Spinal cord (tissue), 10 donors: ENCODE measurements at places on chromosomes 3 and 15. TPM values are rescaled to one million over a fixed set of nuclear protein-coding genes. Genes with fewer than 3 reads are reported as not detected.

GRM2 gene
- total RNA-seq = 1.3 TPM

SEMA3F gene
- total RNA-seq = 9.1 TPM

ZBTB38 gene
- total RNA-seq = 118 TPM

NCEH1 gene
- 4.0 TPM for total RNA-seq

SI gene
- total RNA-seq = not detected

GPR171 gene
- total RNA-seq = 0.11 TPM

- H3K4me1 ChIP-seq = peaks cover 10% of the 10 kb centered on the region
- H3K4me3 ChIP-seq = no peak overlapping the region
- no peaks in the 10 kb centered on the region for H3K36me3 ChIP-seq
- no peak overlapping the region for H3K27ac ChIP-seq
- H3K27me3 ChIP-seq = no peaks in the 10 kb centered on the region
- no peak for DNase-seq
These were observed 86.6 kb downstream of the CHRD start for GRCh38 chr3:184466413-184466960.

DNA sequence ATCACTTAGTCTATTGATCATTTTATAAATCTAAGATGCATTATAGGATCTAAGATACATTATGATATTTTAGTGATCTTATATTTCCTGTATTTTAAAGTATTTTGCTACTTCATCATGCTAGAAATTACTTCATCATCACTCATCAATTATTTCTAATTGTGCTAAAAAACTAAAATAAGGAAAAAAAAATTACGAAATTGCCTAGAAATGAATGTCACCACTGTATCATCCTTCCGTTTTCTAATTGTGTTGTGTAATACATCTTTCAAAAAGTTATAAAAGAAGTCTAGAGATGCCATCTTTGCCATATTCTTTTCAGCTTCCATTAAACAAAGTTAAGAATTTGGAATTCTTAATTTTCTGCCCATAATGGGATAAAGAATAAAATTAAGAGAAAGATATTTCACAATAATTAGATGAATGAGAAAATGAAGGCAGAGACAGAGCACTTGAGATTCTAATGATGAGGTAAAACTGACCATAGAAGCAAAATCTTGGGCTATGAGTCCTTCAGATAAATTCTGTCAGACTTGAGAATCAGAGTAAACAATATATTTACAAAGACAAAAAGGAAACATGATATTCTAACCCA is 48.8 kb downstream of the ALDH1A2 start:
- no peak overlapping the region for H3K4me3 ChIP-seq
- DNase-seq = no peak
- no peak overlapping the region for H3K27ac ChIP-seq
- no peaks in the 10 kb centered on the region for H3K36me3 ChIP-seq
- H3K4me1 ChIP-seq = no peaks in the 10 kb centered on the region

GRCh38 chr3:44865272-44866035 is 3.7 kb downstream of the TMEM42 start:
- H3K4me1 ChIP-seq = peaks cover 11% of the 10 kb centered on the region
- H3K27ac ChIP-seq = no peak overlapping the region
- H3K4me3 ChIP-seq = no peak overlapping the region

DNA sequence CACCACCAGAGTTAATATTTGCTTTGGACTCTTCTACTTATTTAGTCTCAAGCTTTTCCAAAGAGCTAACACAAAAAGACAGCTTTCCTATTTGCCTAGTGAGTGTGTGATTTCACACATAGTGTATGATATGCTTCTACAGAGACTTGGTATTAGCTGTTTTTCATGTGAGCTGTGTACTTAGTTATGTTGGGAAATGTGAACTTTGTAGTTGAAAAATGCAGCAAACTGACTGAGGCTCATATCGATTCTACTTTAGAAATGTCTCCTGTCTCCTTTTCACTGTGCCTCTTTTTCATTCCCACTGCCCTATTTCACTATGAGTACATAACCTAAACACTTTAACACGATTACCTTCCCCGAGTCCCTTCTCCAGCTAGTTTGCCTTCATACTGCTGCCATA is 136.5 kb downstream of the ALCAM start:
- DNase-seq = no peak
- no peaks in the 10 kb centered on the region for H3K36me3 ChIP-seq
- peaks cover 11% of the 10 kb centered on the region for H3K4me1 ChIP-seq
- no peak overlapping the region for H3K4me3 ChIP-seq
- H3K27ac ChIP-seq = no peak overlapping the region

DNA sequence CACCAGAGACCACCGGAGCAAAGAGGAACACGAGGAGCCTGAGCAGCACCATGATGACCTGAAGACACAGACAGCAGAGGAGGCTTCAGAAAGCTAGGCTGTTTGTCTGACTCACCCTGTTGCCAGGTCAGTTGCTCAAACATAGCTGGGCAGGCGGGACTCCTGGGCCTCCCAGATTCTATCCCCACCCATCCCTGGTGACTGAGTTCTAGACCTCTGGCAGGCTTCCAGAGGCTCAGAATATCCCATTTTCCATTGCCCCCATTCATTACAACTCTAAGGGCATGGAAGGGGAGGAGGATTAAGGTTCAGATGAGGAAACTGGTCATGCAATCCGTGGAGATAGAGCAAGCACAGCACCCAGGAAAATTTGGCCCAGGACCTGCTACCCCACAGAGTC is at the start of gene CDHR4:
Gene CDHR4, minus strand, starts transcription at position 113 of the 400 bp plus-strand sequence. Its CDS starts 61 bp downstream, at position 52.
- H3K36me3 ChIP-seq = peaks cover 8% of the 10 kb centered on the region
- no peaks in the 10 kb centered on the region for H3K27me3 ChIP-seq
- no peak within 1 kb of the TSS for H3K27ac ChIP-seq
- H3K4me1 ChIP-seq = peaks cover 22% of the 10 kb centered on the region
- no peak for DNase-seq

GRCh38 chr15:95758451-95758850 is 572.0 kb upstream of the NR2F2 start:
- DNase-seq = no peak
- no peak overlapping the region for H3K27ac ChIP-seq
- H3K27me3 ChIP-seq = no peaks in the 10 kb centered on the region

DNA sequence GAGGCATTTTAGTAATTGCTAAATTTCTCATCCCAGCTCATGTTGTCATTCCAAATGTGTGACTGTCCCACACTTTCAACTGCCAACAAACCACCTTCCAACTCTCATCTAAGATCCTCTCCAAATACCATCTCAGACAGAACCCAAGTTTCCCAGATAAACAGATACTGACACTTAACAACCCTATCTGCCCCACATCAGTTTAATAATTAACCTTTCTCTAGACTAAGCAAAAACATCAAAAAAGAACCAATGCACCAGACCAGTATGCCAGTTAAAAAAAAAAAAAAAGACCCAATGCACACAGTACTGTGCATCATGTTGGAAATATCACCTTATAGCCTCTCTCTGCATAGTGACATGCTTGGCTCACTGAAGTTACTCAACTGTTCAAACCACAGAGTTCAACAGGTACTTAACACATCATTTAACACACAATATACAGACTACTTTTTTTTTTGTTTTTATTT is 5.5 kb downstream of the SFMBT1 start:
- no peaks in the 10 kb centered on the region for H3K27me3 ChIP-seq
- H3K4me1 ChIP-seq = no peaks in the 10 kb centered on the region
- no peaks in the 10 kb centered on the region for H3K36me3 ChIP-seq
- no peak overlapping the region for H3K4me3 ChIP-seq

- DNase-seq = no peak
- no peaks in the 10 kb centered on the region for H3K27me3 ChIP-seq
- H3K27ac ChIP-seq = no peak overlapping the region
These were observed 97.2 kb upstream of the FLNB start for GRCh38 chr3:57910990-57911389.

DNA sequence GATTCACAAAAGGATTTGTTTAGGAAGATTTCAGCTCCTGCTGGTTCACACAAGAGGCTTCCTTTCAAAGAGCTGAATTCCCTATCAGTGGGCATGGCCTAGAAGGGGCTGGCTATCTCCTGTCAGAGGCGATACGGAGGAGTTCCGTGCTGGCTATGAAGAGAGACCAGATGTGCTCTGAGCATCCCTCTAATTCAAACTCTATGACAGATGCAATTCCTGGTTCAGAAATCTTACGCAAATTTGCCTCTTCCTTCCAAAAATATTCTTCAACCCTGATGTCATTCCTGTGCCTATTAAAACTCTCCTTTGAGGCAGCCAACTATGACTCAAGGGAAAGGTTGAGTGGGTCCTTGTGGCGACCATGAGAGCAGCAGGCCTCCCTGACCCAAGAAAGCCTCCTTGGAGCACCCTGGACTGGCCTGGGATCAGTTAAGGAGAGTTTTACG is 139.3 kb upstream of the HES1 start:
- no peak overlapping the region for H3K4me3 ChIP-seq
- peaks cover 3% of the 10 kb centered on the region for H3K4me1 ChIP-seq
- H3K36me3 ChIP-seq = no peaks in the 10 kb centered on the region
- DNase-seq = no peak
- no peak overlapping the region for H3K27ac ChIP-seq
- H3K27me3 ChIP-seq = peaks cover 2% of the 10 kb centered on the region

- H3K36me3 ChIP-seq = no peaks in the 10 kb centered on the region
- no peak overlapping the region for H3K4me3 ChIP-seq
- no peak for DNase-seq
- no peaks in the 10 kb centered on the region for H3K27me3 ChIP-seq
- H3K4me1 ChIP-seq = no peaks in the 10 kb centered on the region
These were observed 25.7 kb upstream of the GSK3B start for GRCh38 chr3:120119846-120120510.

- H3K4me3 ChIP-seq = no peak overlapping the region
- H3K36me3 ChIP-seq = no peaks in the 10 kb centered on the region
- no peaks in the 10 kb centered on the region for H3K4me1 ChIP-seq
- H3K27me3 ChIP-seq = no peaks in the 10 kb centered on the region
- H3K27ac ChIP-seq = no peak overlapping the region
- DNase-seq = no peak
These were observed 62.1 kb upstream of the XCR1 start for GRCh38 chr3:46089237-46090011.

GRCh38 chr3:44989636-44990373 is 13.8 kb downstream of the EXOSC7 start:
- H3K27me3 ChIP-seq = no peaks in the 10 kb centered on the region
- peaks cover 20% of the 10 kb centered on the region for H3K36me3 ChIP-seq
- no peak for DNase-seq
- peaks cover 9% of the 10 kb centered on the region for H3K4me1 ChIP-seq

GRCh38 chr3:3578718-3579117 is 220.5 kb upstream of the LRRN1 start:
- no peak for DNase-seq
- H3K27ac ChIP-seq = no peak overlapping the region
- no peak overlapping the region for H3K4me3 ChIP-seq
- no peaks in the 10 kb centered on the region for H3K4me1 ChIP-seq

DNA sequence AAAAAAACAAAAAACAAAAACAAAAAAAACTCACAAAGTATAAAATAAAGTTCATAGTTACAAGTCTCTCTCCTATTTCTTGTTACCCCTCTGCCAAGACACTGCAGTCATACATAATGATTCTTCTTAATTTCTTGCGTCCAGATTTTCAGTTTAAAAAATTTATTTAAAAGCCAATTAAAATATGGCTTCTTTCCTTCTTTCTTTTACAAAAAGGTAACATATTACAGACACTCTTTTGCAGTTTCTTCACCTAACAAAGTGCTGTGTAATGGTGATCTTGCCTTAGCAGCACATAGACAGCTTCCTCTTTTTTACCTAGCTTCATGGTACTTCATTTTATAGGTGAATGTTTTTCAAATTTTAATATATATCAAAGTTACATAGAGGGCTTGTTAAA is 136.1 kb upstream of the SGO1 start:
- no peak overlapping the region for H3K27ac ChIP-seq
- H3K4me3 ChIP-seq = no peak overlapping the region
- H3K27me3 ChIP-seq = no peaks in the 10 kb centered on the region
- H3K4me1 ChIP-seq = no peaks in the 10 kb centered on the region

GRCh38 chr15:85592148-85592547 is 202.6 kb downstream of the KLHL25 start:
- no peaks in the 10 kb centered on the region for H3K4me1 ChIP-seq
- peaks cover 2% of the 10 kb centered on the region for H3K36me3 ChIP-seq
- no peak overlapping the region for H3K4me3 ChIP-seq
- H3K27ac ChIP-seq = no peak overlapping the region
- no peak for DNase-seq
- H3K27me3 ChIP-seq = no peaks in the 10 kb centered on the region

DNA sequence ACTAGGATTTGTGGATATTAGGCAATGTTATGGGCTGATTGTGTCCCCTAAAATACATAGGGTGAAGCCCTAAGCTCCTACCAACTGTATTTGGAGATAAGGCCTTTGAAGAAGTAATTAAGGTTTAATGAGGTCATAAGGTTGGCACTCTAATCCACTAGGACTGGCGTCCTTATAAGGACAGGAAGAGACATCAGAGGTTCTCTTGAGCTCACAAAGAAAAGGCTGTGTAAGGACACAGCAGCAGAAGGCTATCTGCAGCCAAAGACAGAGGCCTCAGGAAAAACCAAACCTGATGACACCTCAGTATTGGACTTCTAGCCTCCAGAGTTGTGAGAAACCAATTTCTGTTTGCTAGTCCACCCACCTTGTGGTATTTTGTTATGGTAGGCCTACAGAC is 416.7 kb downstream of the ZBTB20 start:
- no peaks in the 10 kb centered on the region for H3K4me1 ChIP-seq
- DNase-seq = no peak
- no peaks in the 10 kb centered on the region for H3K27me3 ChIP-seq
- no peak overlapping the region for H3K27ac ChIP-seq

DNA sequence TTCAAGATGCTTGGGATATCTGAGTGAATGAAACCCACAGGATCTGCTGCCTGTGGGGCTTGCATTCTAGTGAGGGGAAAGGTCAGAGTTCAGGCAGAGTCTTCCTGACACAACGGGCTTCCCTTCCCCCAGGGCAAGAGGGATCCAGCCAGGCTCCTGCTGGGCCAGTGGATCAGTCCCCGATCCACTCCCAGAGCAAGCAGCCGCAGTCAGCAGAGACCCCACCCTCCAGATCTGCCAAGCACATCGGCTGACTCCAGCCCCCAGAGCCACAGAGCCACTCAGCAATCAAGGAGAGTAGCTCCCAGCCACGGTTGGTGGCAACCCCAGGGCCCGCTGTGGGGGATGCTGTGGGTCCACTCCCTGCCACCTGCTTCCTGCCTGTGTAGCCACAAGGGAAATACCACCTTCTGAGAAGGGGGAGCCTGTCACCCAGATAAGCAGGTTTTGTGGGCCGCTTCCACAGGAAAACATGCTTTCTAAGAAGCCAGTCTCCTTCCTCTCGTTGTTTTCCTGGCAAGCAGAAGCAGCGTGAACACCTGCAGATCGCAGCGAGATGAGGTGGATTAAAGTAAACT is 44.9 kb downstream of the CPN2 start:
- H3K27ac ChIP-seq = no peak overlapping the region
- H3K4me3 ChIP-seq = no peak overlapping the region
- no peaks in the 10 kb centered on the region for H3K36me3 ChIP-seq
- DNase-seq = no peak
- peaks cover 16% of the 10 kb centered on the region for H3K4me1 ChIP-seq
- peaks cover 29% of the 10 kb centered on the region for H3K27me3 ChIP-seq

- no peak overlapping the region for H3K4me3 ChIP-seq
- H3K27me3 ChIP-seq = no peaks in the 10 kb centered on the region
- H3K4me1 ChIP-seq = no peaks in the 10 kb centered on the region
- DNase-seq = no peak
These were observed 153.3 kb downstream of the B3GALNT1 start for GRCh38 chr3:160951642-160952487.

- no peak overlapping the region for H3K27ac ChIP-seq
- H3K27me3 ChIP-seq = no peaks in the 10 kb centered on the region
- H3K36me3 ChIP-seq = no peaks in the 10 kb centered on the region
- no peaks in the 10 kb centered on the region for H3K4me1 ChIP-seq
These were observed 245.7 kb upstream of the THRB start for GRCh38 chr3:24740326-24740725.
